ENCODE measurements at places on chromosomes 2 and 18.
A peak's percentile ranks its signal among the peaks of the same experiment; 100 is the strongest.

DNA sequence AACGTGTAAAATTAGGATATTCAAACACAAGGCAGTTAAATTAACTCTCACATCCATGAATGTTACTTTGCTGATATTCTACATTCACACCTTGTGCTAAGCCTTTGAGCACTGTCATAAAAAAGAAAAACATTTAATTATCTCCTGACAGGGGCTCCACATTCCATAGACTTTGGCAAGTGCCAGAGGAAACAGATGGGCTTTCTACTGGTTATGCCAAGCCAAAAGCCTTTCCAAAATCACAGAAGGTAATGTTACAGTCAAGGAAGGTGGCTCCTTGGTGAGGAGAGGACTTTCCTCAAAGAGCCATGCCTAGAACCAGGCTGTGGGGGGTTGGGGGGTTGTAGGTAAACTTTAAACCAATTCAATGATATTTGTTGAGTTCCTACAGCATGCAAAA, 12.4 kb downstream of the MYO5B start:
- no peak for DNase-seq

- no peak for DNase-seq
These were observed 75.6 kb upstream of the UXS1 start for GRCh38 chr2:106269591-106270291.

DNA sequence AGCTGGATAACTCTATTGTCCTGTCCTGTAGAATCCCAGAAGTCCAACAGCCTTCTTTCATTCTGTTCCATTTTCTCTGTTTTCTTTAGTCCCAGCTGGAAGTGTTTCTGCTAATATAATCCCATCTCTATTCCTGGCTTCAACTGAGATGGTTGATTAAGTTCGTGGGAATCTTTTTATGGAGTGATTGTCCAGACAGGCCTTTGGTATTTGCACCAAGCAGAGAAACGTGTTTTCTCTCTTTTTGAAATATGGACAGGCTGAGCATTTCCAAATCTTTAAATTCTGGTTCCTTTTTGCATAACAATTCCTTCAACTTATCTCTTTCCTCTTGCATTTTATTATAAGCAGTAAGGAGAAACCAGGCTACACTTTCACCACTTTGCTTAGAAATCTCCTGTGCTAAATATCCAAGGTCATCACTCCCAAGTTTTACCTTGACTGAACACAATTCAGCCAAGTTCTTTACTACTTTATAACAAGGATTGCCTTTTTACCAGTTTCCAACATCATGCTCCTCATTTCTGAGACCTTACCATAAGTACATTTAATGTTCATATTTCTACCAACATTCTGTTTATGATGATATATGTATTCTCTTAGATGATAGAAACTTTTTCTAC, 108.8 kb downstream of the ZFP36L2 start:
- DNase-seq, result no peak

DNA sequence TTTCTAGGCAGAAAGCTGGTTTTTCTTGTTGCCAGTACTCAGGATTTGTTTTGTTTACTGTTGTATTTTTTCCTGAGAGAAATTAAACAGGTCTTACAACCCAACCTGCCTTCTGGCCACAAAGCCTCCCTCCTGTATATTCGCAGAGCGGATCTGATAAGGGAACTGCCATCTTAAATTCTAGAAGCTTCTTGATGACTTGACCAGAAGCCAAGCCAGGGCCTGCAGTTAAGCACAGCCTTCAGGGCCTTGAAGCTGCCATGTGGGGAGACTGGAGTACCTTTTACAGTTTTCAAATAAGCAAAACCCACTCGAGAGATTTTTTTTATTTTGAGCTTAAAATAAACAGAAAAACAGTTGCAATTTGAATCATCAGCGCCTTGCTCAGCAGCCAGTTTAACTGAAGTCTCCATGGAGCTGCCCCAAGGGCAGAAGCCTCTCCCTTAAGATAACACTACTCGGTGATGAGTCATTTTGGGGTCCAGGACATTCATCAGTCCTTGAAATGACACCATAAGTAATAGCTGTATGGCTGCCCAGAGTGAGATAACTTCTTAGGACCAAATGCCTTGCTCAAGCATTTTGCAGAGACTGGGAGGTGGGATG, 51.5 kb upstream of the PHLPP1 start:
- no peak for DNase-seq

GRCh38 chr2:205683502-205684367, 1.4 kb downstream of the NRP2 start:
- no peak for DNase-seq

DNA sequence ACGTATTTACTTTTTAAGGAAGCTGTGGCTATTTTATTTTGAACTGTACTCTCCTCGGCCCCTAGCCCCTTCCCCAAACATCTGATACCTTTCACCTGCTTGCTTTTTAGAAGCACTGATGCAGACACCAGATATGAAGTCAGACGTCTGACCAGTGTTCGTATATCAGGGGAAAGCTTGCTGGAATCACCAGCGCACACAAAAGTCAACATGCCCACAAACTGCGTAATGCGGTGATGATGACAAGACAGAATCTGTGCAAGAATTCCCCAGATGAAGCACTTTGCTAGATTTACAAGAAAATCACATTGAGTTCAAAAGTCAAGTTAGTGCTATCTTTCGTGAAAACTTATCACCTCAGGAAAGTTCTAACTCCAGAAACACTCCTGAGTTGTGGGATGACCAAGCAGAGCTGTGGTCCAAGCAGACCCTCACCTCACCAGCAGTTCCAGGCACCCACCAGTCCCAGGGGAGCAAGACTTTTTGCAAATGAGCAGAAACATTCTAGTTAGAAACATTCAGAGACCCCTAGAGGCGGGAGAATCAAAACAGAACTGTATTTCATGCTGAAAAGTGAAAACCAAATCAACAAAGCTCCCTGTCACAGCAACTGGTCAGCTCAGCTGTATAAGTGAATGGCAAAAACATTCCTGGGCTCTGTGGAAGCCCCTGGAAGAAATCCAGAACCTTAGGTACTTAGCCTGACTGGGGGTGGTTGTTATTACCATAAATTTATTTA, 55.7 kb downstream of the INO80C start:
- DNase-seq, result no peak

- no peak for DNase-seq
These were observed 250.9 kb downstream of the ASXL3 start for GRCh38 chr18:33828949-33829348.

DNA sequence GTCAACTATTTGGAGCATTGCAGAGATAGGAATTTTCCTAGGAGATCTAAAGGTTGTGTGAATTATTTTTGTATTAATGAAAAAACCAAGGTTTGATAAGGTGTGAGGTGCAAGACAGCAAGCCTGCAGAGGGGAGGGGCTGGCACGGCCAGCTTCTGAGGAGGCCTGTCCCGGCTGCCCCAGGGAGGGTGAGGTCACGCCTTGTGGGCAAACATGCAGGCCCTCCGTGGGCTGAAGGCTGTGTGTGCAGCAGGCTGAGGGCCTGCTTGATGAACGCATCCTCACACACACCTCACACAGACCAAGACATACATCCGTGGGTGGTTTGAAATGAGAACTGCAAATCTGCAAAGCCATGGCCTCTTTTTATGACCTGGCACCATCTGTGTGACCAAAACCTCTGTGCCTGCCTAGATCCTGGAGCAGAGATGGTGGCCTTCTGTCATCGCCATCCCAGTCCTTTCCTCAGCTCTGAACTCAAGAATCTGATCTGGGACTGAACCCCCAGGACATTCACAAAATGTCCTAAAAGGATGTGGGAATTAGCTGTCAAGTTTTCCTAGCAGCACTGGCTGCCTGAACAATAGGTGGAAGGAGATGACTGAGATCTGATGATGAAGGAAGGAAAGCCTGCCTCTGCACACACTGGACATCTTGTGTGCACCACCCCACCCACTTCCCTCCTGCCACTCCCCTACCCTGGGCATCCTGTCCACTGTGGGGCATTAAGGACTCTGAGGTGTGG, 102.4 kb upstream of the MGAT4A start:
- no peak for DNase-seq

DNA sequence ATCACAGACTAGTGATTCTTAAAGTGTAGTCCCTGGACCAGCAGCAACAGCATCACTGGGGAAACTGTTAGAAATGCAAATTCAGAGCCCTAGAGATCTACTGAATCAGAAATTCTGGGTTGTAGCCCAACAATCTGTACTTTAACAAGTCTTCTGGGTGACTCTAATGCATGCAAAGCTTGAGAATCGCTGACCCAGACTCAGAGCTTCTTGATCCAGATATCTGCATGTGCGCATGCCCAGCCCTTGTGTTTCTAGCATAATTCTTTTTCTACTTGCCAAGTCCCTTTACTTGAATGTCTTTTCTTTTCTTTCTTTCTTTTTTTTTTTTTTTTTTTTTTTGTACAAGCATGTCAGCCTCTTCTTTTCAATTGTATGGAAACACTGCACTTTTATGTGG, 60.4 kb downstream of the FIGN start:
- no peak for DNase-seq

DNA sequence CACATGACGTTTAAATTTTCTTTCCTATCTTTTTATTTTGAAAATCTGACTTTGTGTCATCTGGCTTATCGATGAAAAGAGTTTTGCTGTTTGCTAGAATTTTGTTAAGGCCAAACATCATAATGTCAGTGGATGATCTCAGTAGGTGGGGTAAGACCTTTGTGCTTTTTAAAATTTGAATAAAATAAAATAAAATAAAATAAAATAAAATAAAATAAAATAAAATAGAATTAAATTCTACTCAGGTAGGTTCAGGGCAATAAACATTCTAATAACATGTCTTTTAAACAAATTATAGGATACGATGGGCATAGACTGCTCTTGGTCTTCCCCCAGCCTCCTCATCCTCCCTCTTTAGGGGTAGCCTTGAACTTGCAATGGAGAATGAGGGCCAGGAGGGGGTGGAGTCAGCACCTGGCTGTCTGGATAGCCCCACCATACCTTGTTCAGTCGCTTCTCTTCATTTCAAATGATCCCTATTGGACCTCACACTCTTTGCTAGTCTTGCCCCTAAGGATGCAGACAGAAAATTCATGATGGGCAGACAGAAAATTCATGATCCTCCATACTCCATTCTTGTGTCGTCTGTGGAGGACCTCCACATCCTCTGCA, 8.1 kb downstream of the LDLRAD4 start:
- no peak for DNase-seq

DNA sequence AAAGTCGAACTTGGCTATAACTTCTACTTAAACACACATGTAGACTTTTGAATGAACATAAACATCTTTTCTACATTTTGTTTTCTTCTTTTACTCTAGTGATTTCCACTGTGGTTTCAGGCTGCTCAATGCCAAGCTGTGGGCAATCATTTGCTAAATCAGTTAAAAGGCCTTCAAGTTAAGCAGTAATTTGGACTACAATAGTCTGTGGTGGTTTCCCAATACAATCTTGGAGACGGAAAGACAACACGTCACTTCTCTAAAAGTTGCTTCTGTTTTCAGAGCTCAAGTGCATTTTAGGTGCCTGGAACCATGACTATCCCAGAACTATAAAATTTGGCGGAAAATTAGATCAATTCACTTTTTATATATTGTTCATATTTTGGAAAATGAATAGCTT, 69.4 kb downstream of the TXNL1 start:
- no peak for DNase-seq

- no peak for DNase-seq
These were observed 204.3 kb downstream of the SEPTIN10 start for GRCh38 chr2:109409321-109410038.

GRCh38 chr2:168348076-168348475, 100.7 kb upstream of the STK39 start:
- peak; percentile 25 for DNase-seq

DNA sequence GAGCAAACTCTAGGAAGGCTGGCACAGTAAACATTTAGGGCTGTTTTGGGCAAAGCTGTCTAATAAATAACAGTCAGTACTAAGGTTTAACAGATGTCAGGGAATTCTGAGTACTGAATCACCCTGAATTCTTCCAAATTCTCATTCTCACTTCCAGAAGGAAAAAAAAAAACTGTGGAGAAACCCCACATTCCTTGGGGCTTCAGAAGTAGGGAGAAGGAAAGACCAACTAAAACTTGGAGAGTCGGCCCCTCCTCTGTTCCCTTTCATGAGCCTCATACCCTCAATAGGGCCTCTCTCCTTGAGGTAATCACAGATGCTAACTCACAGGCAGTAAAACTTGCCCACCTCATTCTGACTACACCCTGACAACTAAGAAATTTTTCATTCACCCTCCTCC, 62.1 kb downstream of the CCDC148 start:
- no peak for DNase-seq

DNA sequence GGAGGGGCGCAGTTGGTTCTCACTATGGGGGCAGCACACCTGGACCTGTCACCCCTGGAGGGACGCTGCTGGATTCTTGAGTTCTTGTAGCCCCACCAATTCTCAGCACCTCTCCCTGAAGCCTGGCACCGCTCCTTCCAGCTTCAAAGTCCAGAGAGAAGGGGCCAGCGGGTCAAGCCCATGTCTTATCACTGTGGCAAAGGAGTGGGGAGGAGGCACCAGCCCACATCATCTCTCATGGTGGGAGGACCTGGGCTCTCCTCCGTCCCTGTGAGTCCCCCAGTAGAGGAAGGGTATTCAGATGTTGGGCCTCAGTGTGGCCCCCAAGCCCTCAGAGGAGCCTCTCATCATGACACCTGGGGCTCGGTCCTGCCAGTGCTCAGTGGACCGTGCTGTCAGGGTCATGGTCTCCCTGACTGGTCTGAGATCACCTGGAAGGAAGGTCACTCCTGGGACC, 67.4 kb downstream of the HS1BP3 start:
- no peak for DNase-seq

DNA sequence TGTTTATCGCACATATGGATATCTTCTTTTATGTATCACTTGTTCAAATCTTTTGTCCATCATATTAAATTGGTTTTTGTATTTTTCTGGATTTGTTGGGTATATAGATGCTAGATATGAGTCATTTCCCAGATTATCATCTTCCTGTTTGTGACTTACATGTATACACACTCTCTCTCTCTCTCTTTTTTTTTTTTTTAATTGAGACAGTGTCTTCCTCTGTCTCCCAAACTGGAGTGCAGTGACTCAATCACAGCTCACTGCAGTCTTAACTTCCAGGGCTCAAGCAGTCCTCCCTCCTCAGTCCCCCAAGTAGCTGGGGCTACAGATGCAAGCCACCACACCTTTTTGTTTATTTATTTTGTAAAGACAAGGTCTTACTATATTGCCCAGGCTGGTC, 43.8 kb downstream of the XIRP2 start:
- no peak for DNase-seq

- DNase-seq, result no peak
These were observed 103.0 kb downstream of the PTH2R start for GRCh38 chr2:208509586-208509985.

- DNase-seq, result no peak
These were observed 103.3 kb downstream of the ZNF516 start for GRCh38 chr18:76391746-76392145.

GRCh38 chr2:8550937-8551621, 130.8 kb upstream of the ID2 start:
- DNase-seq, result no peak

- no peak for DNase-seq
These were observed 72.5 kb upstream of the RMDN2 start for GRCh38 chr2:37852585-37853014.

GRCh38 chr2:136378712-136379595, 261.0 kb upstream of the CXCR4 start:
- peak; percentile 72 for DNase-seq

DNA sequence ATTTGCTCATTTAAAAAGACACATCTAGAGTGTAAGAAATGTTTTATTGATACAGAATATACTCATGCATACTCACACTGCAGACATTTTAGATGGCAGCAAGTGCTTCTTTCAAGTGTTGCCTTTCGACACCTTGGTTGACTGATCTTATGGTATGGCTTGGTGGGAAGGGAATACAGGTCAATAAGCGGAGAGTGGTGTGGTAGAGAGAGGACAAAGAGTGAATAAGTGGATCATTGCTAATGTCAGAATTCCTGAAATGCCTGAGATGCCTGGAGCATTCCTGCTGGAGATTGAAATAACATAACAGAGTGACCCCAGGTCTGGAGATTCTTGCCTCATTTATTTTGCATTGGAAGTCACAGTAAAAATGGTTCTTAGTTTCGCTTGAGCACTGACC, 76.7 kb downstream of the RND3 start:
- no peak for DNase-seq

Measured in NCI-H2227 treated with DMSO at 0.1 percent for 48 hours (cell line).